ENCODE measurements at places on chromosomes 12 and 14.

DNA sequence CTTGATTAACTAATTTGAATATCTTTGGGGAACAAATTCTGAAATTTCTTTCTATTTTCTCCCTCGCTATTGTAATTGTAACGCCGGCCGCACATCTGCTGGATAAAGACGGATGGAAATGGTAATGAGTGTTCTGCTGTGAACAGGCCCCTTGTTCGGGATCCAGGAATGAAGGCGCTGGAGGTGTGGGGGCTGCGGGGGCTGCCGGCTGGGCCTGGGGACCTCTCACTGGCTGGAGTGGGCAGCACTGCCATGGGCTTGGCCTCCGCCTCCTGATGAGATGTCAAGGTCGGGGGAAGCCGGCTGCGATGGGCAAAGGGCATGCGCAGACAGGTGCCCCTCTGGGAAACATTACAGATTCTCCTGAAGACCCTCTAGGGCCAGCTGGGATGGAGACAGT lies 175.4 kb downstream of the PHETA1 start:
- DNase-seq = no peak

GRCh38 chr14:90575336-90575735 lies 178.5 kb downstream of the CALM1 start:
- no peak for DNase-seq

DNA sequence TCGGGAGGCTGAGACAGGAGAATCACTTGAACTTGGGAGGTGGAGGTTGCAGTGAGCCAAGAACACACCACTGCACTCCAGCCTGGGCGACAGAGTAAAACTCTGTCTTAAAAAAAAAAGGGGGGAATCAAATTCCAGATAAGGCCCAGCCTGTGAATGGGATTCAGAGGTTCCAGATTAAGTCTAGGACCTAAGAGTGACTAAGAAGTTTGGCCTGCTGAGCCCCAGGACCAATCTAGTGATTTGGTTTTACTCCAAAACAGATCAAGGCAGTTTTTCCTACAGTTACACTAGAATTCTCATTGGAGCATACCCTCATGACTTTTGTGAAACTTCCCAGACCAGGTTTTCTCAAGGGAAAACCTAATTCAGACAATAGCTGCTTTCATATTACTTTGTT lies 22.8 kb downstream of the EXOC5 start:
- no peak for DNase-seq

- no peak for DNase-seq
Measured at GRCh38 chr12:131759176-131759575, 48.3 kb downstream of the SFSWAP start.

DNA sequence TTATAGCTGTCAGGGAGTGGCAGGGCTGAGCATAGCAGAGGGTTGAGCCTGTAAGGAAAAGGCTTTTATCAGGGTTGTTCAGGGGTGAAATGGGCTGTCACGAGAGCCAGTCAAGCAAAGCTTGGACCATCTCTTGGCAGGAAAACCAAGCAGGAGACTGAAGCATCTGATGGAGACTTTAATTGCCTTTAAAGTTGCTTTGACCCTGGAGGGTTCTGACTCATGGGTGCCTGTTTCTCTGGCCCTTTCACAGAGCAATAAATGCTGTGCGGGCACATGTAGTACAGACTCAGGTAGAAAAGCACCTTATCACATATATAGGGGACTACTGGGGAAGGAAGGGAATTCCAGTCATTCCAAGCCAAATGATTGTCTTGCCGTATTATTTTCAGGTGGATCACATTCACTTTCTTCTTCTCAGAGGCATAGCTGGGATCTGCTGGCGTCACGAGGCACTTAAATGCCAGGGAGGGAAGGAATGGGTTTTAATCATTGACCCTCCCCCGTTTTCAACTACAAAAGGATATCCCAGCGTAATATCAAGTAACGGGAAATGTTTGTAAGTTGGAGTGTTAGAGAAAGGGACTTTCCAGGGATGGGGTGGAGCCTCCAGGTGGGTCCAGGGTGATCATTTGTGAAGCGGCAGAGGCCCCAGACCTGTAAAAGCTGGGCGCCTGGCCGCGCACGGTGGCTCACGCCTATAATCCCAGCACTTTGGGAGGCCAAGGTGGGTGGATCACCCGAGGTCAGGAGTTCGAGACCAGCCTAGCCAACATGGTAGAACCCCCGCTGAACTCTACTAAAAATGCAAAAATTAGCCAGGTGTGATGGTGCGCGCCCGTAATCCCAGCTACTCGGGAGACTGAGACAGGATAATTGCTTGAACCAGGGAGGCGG lies 34.9 kb downstream of the PLEKHD1 start:
- DNase-seq = no peak

GRCh38 chr12:60935981-60936761 lies 1324.0 kb upstream of the USP15 start:
- no peak for DNase-seq

GRCh38 chr12:5557906-5558305 lies 126.0 kb downstream of the NTF3 start:
- DNase-seq = no peak

DNA sequence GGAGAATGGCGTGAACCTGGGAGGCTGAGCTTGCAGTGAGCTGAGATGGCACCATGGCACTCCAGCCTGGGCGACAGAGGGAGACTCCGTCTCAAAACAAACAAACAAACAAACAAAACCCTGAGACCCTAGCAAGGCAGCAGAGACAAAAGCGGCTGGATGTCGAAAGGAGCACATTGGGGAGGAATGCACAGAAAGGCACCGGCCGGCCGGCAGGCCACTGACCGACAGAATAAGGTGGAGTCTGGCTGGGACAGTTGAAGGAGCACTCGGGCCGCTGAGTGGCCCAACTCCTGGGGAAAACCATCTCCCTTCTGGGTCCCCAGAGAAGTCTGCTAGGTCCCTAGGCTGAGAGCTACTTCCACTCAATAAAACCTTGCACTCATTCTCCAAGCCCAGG lies 256.2 kb downstream of the KIF21A start:
- no peak for DNase-seq

DNA sequence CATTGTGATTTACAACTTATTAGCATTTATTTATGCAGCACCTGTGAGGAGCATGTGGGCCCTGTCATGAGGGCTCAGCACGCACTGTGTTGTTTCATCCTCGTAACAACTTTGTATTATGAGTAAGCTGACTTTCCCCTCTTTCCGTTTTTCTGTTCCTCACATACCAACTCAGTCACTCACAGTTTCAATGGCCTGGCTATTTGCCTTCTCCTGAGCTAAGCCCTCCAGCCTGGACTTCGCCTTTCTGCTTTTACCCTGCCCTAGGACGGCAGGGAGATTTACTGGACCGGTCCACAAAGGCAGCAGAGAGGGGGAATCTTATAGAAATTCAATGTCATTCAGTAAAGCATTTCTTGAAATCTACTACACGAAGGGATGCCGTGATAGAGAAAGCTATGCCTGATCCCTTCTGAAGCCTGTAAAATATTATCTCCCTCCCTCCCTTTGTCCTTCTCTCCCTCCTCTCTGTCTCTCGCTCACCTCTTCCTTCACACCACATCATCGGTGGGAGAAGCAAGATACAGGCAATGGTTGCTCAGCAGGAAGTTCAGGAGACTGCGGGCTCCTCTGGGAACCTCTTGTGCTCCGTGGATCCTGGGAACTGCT lies 219.2 kb upstream of the TBX3 start:
- no peak for DNase-seq

GRCh38 chr12:78143717-78144116 lies 313.0 kb downstream of the NAV3 start:
- no peak for DNase-seq

DNA sequence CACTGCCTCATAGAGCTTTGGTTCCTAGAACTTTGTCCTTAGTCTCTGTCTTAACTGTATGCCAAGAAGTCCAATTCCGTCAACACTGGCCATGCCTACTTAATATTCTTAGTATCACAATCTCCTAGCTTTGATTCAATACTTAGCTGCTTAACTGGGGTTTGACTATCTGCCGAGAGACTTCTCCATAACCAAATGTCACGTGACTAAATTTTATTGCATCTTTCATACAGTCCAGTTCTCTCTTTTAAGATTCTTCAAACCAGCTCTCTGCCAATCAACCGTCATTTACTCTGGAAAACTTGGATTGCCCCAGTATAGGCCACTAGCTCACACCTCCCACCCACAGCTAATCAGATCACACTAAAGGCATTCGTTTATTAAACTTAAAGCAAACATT lies 122.8 kb downstream of the ATXN7L3B start:
- no peak for DNase-seq

- DNase-seq = no peak
Measured at GRCh38 chr14:92644970-92645515, 103.4 kb downstream of the LGMN start.

DNA sequence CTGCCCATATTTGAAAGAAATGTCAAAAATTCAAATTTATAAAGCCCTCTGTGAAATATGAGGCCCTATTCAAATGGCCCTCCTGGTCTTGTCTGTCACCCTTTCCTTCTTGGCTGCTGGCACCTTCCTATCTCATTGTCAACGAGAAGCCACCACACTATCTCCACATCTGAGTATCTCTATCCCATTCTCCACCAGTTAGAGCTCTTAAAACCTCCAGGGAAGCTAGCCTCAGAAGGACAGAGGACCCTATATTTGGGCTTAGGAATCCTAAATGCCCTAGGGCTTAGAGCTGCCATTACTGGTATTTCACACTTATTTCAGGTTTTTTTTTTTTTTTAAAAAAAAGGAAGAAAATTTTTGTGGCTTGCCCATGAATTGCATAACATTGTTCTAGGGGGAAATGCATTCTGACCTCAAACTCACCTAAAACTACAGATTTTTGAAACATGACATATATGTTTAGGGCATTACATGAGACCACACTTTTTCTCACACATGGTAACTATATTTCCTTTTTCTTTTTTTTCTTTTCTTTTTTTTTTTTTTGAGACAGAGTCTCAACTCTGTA lies 25.0 kb downstream of the SLC25A21 start:
- no peak for DNase-seq

DNA sequence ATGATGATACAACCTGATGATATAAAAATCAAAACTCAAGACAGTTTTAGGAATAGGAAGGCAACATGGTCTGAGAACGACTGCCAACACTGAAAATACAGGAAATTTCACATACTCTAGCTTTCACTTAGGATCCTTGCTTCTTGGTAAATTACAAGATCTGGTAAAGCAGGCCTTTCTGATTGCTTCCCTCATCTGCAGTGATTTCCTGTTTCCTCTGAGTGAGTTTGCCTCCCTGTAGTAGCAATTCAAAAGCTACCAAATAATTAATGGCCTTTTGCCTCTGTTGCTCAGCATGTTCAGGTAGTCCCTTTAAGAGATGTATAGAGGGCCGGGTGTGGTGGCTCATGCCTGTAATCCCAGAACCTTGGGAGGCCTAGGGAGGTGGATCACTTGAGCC lies 2.0 kb upstream of the IRAK3 start:
- no peak for DNase-seq

GRCh38 chr12:121781998-121782979 lies 11.2 kb downstream of the RHOF start:
- DNase-seq = no peak

GRCh38 chr12:41073633-41074472 lies 114.3 kb upstream of the PDZRN4 start:
- no peak for DNase-seq

GRCh38 chr12:15863984-15864383 lies 18.2 kb upstream of the STRAP start:
- no peak for DNase-seq

- DNase-seq = no peak
Measured at GRCh38 chr14:34833549-34834523, 41.3 kb downstream of the BAZ1A start.

DNA sequence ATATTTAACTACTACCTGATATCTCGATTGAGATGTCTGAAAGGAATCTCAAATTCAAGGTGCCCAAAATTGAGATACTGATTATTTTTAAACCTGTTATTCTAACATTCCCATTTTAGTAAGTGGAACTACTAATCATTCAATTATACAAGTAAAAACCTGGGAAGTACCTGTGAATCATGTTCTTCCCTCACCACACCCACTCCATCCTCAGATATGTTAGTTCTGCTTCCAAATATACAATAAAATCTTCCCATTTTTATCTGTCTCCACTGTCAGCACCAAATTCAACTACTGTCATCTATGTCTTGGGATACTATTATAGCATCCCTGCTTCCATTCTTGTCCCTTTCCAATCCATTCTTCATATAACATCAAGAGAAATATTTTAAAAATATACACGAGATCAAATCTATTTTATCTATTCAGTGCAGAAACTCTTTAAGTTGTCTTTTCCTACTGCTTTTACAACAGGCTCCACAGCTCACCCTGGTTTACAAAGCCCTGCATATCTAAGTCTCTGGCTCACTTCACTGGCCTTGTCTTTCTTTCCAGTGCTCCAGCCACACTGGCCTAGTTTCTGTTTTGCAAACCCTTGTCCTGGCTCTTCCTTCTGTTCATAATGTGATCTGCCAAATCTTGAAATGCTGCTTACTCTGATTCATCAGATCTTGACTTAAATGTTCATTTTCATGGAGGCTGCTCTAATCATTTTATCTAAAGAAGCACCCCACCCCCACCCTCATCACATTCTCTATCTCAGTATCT lies 122.3 kb downstream of the PTPRR start:
- no peak for DNase-seq

DNA sequence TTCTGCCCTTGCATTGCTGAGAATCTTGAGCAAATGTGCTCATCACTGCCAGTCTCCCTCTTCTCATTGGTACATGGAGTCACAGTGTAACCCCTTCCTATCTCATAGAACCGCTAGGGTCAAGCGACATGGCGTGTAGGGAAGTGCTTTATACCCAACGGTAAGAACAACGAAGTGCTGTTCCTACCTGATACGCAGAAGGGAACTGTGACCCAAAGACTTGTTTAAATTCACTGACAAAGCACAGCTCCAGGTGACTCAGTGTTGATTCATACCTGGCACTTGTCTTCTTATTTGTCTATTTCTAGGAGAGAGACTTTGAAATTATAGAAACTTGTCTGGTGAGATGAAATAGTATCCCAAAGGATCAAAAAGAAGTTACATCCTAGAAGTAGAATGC lies 53.7 kb downstream of the FBXL14 start:
- DNase-seq = no peak

DNA sequence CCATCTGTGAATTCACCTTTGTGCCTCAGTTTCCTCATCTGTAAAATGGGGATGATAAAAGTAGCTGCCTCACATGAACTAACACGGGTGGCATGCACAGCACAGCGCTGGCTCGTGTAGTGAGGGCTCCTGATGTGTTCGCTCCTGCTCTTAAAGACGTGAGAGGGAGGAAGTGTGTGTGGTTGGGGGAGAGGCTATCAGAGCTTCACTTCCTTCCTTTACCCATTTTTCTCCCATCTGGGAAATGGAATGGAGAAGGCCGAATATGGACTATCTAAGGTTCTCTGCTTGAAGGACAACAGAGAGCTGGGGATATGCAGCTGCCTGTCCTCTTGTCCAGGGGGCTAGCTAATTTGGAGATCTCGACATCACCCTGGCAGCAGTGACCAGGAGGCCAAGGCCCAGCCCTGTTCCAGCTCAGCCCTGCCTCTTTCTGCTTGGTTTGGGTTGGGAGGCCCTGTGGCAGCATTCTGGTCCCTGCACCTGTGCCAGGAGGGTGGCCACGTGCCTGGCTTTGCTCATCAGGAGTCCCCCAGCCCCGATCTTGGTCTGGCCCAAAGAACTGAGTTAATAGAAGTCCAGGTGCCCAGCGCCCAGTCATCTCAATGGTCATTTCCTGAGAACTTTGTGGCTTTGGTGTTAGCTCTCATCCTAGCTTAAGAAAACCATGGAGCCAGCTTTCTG lies 44.5 kb upstream of the ESRRB start:
- no peak for DNase-seq

Data from glutamatergic neuron (in vitro differentiated cells).